ENCODE measurements at places on chromosomes 6 and 20.

GRCh38 chr6:127869183-127869582, 31.7 kb downstream of the THEMIS start:
- no peak for DNase-seq

GRCh38 chr6:101853231-101854085, 459.9 kb downstream of the GRIK2 start:
- DNase-seq = no peak

GRCh38 chr6:116812051-116812650, 16.7 kb downstream of the GPRC6A start:
- DNase-seq = no peak

DNA sequence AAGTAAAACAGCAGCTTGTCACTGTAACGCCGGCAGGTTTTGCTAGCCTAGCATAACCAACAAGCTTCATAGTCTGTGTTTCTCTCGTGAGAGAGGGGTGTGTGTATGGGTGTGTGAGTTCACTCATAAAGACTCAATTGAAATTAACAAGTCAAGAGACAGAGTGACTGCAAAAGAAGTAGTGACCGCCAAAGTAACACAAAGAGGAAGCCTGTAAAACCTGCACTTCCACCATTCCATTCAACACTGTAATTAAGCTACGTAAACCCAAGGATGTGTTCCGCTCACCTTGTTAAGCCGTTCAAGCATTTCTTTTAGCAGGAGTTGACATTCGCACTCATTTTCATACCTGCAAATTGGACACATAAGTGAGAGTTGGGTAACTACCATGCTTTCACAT, 6.6 kb downstream of the BFSP1 start:
- DNase-seq = no peak

Measured in activated CD8-positive, alpha-beta memory T cell treated with anti-CD3 and anti-CD28 coated beads for 1 hour (primary cell).